ENCODE measurements at places on chromosomes 3 and 15. TPM values are rescaled to one million over a fixed set of nuclear protein-coding genes. Genes with fewer than 3 reads are reported as not detected.

The PRKCD gene
- 36.4 TPM for total RNA-seq

The EIF4A2 gene
- 130 TPM for total RNA-seq

The CLDN16 gene
- not detected for total RNA-seq

The FBXO40 gene
- not detected for total RNA-seq

The NR2E3 gene
- total RNA-seq = 0.19 TPM

The ARRDC4 gene
- 0.11 TPM for total RNA-seq

The ACKR4 gene
- total RNA-seq = not detected

Data from A549 treated with Mapracorat at 1 μM for 4 hours (cell line).